ENCODE measurements at places on chromosomes 11 and 22.

- DNase-seq: no peak
Observed at GRCh38 chr11:5107285-5107684, 30.9 kb downstream of the OR52A5 start.

- DNase-seq: no peak
Observed at GRCh38 chr11:97739932-97740800, 1280.6 kb upstream of the CNTN5 start.

DNA sequence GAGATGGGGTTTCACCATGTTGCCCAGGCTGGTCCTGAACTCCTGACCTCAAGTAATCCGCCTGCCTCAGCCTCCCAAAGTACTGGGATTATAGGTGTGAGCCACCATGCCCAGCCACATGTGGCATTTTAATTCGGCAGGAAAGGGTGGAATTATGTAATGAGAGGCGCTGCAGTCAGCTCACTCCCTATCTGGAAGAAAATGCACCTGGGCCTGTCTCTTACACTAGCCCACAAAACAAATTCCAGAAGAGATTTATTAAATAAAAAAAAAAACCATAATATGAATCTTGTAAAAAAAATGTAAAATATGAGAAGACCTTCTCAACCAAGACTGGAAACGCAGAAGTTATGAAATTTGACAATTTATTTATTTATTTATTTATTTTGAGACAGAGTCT, 8.2 kb upstream of the KAT5 start:
- no peak for DNase-seq

- no peak for DNase-seq
Observed at GRCh38 chr22:49426098-49426497, 401.6 kb downstream of the BRD1 start.

- DNase-seq: no peak
Observed at GRCh38 chr22:38740754-38741153, 15.0 kb downstream of the SUN2 start.

GRCh38 chr11:34790620-34791019, 125.6 kb downstream of the APIP start:
- DNase-seq: no peak

GRCh38 chr11:70511345-70511744, 113.0 kb downstream of the CTTN start:
- DNase-seq: no peak

DNA sequence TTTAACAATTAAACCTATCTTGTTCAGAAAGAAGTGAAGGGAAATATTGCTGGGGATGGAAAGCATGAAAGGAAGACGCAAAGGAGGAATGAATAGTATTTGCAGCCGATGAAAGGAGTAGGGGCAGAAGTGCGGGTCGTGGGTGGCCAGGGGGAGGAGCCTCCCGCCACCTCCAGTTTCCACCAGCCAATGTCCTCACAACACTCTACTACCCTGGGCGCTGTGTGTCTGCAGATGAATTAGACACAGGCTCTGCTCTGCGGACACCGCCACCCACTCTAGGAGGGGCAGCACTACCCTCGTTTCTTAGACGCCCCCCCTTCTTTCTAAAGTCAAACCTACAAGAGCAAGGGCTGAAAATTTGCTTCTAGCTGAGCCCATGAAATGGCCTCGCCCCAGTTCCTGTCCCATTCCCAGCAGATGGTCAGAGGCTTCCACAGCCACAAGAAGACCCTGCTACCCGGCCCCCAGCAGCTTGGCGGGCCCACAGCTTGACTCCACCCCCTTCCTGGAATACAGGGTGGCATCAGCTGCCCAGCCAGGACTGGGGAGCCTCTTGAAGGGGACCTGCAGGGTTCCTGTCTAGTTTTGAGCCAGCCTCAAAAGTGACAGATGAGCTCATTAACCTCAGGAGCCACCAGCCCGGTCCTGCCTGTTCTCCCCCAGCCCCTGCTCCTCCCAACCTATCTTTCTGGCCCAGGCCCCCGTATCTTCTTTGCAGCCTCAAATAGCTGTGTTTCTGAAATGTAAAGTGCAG, 268.1 kb downstream of the BUD13 start:
- no peak for DNase-seq

GRCh38 chr22:40593460-40594273, 42.9 kb downstream of the MRTFA start:
- DNase-seq: no peak

DNA sequence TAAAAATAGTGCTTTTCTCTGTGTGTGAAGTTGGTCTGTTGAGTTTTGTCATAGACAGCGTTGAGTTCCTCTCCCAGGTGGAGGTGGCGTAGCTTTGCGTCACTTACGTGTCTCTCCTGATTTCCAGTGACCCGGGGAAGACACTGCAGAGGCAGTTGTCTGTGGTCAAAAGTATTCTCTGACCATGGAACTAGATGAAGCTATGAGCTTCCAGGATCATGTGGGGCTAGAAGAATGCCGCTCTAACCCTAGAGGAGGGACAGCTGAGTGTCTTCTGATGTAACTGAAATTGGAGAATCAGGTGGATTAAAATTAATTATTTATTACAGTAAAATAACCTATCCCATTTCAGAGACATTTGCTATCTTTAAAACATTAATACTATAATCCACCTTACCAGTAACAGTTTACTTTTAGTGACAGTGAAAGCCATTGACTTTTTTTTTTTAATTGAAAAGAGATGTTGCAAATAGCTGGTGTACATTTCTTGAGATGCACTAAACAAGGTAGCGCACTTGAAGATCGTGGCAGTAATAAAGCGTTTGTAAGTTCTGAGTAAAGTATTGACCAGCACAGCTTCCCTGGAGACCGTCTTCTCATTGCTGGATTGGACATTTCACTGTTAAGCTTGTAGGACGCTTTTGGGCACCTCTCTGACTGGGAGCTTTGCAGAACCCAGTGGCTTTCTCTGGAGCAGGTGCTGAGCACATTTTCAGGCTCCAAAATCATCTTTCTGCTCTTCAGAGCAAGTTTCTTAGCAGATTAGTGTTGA, 9.7 kb downstream of the CAT start:
- DNase-seq: no peak

Data from activated effector memory CD4-positive, alpha-beta T cell treated with Interleukin-2 at 50 U/mL for 16 hours (primary cell).